ENCODE measurements at places on chromosomes 13 and 19. TPM values are rescaled to one million over a fixed set of nuclear protein-coding genes. Genes with fewer than 3 reads are reported as not detected.

The ANKRD24 gene
- 0.25 TPM for total RNA-seq

The PLK5 gene
- total RNA-seq, result 0.49 TPM

The GTF2F2 gene
- total RNA-seq, result 18.9 TPM

The PRKD2 gene
- total RNA-seq, result 49.4 TPM

The NDFIP2 gene
- 26.8 TPM for total RNA-seq

The PHF11 gene
- 44.9 TPM for total RNA-seq

The PGLYRP1 gene
- not detected for total RNA-seq

The NLRP9 gene
- not detected for total RNA-seq

The S1PR2 gene
- 28.2 TPM for total RNA-seq

The SIX5 gene
- total RNA-seq, result 20.6 TPM

The MEIS3 gene
- total RNA-seq, result 20.6 TPM

The DNAAF3 gene
- 5.6 TPM for total RNA-seq

DNA sequence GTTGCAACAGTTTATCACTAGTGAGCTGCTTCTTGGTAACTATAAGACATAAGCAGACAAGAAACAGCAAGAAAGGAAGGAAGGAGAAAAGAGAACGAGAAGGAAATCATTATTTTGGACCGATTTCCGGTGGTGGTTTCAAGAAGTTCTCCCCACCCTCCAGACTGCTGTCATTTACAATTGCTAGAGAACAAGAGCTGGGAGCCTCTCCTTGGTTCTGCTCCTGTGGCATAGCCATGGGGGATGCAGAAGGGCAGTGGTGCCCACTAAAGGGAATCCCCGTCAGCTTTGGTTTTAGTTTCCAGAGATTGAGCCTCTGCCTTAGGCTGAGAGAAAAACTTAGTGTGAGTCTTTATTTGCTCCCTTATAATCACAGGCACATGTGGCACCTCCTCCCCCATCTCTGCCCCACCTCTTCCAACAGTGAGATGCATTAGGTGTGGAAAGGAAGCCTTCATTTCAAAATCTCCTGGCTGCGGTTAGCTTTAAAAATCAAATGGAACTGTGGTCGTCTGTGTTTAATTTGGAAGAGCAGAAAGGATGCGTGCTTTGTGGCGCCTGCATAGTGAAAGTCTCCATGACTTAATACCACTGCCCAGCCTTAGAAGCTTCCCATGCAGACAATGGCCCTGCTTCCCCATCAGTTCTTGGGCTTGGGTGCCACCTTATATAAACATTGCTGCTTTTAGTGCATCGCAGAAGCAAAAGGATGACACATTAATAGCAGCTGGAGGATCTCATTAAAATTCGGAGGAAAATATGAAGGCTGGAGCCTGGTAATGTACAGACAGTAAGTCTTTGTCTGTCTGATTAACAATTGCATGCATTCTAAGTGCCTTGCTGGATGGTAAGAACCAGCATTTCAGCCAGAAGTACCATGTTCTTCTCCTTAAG, 25.0 kb downstream of the LRCH1 start:
- DNase-seq, result no peak

DNA sequence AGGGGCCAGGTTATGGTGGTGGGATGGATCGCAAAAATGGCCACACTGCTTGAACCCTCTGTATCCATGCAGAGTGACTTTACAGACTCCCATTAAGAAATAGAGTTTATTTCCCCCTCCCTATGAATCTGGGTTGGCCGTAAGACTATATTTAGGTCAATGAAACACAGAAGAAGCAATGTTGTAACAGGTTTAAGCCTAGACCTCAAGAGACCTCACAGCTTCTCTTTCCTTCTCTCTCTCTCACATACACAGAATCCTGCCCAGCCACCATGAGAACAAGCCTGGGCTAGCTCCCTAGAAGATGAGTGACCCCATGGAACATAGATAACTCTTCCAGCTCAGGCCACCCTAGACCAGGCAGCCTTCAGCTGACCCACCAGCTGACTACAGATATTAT, 21.0 kb upstream of the FBL start:
- DNase-seq, result no peak

GRCh38 chr19:37251308-37252229, 33.6 kb downstream of the ZNF383 start:
- DNase-seq, result no peak

DNA sequence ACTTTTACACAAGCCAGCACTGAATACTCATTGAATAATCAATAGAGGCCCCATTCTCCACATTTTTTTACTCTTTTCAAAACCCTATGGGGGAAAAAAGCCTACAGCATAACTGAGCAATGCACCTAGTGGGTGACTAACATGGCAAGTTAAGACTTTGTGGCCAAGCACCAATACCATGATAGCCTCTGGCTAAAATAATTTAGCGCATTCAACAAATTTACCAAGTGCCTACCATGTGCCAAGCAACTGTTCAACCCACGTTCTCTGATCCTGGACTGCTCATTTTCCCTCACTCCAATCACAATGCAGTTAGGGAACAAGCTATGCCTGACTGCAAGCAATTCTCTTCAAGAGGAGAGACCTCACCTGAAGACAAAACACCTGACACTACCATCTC, 3.0 kb downstream of the ANKRD10 start:
- no peak for DNase-seq

DNA sequence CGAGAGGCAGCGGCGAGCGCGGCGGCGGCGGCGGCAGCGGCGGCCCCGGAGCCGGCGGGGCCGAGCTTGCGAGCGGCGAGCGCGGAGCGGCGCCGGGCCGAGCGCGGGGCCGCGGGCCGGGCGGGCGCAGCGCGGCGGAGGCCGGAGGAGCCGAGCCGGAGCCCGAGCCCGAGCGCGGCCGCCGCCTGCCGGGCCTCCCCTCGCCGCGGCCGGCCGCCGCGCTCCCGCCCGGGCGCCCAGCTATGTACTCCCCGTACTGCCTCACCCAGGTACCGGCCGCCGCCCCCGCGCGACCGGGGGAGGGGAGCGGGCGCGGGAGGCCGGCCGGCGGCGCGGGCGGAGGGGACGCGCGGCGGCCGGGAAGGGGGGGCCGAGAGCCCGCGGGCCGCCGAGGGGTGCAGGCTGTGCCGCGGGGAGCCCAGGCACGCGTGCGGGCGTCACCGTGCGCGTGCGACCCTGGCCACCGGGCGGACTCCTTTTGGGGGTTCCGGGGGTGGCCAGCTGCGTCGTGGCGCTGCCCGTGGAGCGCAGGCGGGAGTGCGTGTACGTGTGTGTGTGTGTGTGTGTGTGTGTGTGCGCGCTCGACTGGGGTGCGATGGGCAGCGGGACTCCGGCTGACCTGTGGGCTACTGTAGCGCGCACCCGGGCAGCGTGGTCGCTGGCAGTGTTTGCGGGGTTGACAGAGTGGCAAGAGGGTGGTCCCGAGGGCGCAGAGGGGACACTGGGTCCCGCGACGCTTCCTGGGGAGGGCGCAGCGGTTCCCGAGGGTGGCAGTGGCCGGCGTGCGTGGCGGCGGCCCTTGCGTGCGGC, 526 bp downstream of the NFIX start:
- DNase-seq, result no peak

- no peak for DNase-seq
Measured at GRCh38 chr13:68784275-68784674, 1323.4 kb upstream of the ATXN8OS start.

DNA sequence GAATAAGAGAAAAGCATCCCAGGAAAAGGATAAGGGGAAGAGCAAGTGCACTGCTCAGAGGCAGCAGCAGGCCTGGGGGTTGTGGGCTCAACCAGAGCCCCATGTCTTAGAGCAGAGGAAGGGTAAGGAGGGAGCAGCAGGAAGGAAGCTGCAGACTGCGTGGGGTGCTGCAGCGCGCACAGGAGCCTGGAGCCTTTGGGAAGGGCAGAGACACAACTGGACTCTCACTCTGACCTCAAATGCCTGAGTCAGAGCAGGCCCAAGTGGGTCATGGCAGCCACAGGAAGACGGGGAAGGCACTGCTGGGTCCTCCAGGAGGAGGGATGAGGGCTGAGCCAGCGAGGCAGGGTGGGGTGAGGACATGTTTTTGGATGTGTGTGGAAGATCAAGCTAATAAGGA, 31.6 kb downstream of the SIGLEC7 start:
- DNase-seq, result no peak

DNA sequence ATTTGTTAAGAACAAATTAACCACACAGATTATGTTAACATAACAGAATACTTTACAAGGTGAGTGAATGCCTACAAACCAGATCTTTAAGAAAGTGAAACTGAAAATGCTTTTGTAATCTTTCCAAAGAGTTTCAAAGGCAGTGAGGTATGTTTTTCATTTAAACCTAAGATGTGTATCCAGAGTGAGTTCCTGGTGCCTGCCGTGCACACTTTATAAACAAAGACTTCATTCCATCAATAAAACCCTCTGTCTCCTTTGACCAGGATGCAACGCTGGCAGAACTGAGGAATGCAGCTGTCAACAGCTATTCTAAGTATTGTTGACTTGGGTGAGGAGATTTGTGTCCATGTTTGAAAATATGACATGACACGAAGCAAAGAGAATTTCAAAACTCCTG, 344.6 kb downstream of the DNAJC15 start:
- DNase-seq, result no peak

GRCh38 chr13:56352361-56352760, 788.4 kb upstream of the PRR20A start:
- no peak for DNase-seq

GRCh38 chr13:30789166-30789862, 54.0 kb downstream of the ALOX5AP start:
- DNase-seq, result no peak

GRCh38 chr19:33349319-33350289, 23.9 kb upstream of the CEBPG start:
- DNase-seq, result no peak

DNA sequence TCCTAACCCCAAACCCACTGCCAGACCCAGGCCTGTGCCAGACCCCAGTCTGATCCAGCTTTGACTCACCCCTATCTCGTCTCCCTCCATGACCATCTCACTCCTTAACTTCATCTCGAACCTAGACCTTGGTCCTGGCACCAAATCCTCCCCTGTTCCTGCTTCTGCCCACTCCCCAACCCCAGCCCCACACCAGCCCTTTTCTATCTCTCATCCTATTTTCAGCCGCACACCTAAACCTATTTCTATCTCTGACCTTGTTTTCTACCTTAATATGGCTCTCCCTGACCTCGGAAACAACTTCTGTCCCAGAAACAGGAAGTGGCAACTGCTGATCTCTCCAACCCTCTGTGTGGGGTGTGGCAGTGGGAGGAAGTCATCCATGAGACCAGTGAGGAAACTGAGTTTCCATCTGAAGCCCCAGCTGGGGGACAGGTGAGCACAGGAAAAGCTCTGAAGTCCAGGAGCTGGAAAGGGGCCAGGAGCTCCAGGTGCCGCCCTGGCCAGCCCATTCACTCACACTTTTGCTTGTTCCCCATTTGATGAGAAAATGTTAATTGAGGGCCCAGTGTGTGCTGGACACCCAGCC, 13.7 kb downstream of the PTH2 start:
- no peak for DNase-seq

DNA sequence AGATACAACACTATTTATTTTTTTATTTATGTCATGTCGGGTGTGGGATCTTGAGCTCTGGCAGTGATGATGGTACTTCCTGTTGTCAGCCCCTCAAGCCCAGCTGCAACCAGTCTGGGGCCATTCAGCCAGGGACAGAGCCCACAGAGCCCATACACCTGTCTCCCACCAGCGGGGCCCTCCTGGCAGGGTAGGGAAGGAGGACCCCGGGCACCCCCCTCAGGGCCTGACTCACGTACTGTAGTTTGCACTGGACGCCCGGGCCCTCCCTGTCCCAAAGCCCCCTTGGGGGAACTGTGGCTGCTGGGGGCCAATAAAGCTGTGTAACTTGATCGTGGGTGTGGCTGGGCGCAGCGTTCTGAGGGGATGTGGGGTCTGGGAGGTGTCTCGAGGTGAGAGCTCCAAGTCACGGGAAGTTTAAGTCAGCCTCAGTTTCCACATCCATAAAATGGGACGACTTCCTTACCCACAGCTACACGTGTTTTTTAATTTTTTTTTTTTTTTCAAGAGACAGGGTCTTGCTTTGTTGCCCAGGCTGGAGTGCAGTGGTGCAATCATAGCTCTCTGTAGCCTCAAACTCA, 9.5 kb downstream of the ATG4D start:
- DNase-seq, result no peak

- DNase-seq, result no peak
Measured at GRCh38 chr19:11721681-11722080, 17.1 kb downstream of the ZNF823 start.

DNA sequence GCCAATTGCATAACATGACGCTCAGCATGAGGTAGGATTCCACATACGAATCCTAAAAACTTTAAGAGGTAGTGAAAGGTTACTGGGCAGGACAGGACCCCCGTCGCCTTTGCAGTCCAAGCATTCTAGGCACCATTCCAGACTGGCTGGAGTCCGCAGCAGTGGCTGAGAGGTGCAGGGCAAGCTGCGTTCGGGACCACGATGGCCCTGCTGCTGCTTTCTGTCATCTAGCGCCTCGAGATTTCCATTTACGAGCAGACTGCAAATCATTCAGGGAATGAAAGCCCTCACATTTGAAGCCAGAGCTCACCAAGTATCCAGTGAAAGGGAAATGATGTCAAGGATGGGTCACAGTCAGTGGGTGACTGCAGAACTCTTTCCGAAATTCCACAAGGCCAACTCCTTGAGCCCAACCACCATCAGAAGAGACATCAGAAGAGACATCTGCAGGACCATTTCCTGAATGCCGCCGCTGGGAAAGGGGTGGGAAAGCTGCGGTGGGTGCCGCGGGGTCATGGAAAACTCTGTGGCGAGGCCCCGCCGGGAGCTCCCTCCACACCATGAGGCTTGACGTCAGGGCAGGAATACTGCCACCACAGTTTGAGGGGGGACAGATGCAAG, 88.3 kb downstream of the COL4A1 start:
- no peak for DNase-seq

- no peak for DNase-seq
Measured at GRCh38 chr13:32887617-32888016, 128.6 kb upstream of the KL start.

DNA sequence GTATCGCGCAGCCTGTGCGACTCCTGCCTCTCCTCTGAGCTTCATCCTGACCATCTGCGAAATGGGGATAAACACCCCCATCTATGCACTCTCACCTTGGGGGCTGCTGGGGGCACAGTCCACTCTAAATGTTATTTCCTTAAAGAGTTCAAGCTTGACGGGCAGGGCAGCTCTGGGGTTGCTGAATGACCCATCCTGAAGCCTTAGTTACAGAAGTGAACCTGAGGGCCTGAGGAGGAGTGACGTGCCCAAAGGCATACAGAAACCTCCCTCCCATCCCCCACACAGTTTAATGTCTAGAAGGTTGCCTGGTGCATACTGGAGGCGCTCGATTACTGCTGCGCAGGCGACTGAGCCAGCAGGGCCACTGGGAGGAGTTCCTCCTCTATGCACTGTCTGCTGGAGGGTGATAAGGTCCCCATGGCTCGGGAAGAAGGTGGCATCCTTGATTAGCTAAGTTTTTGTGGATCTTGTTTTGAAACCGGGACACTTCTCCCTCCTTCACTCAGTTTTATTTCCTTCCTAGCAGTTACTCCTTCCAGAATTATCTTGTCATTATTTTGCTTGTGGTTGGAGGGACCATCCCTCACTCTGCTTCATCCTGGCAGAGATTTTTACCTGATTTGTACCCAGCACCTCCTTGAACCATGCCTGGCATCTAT, 572 bp upstream of the FKBP8 start:
- no peak for DNase-seq
